ENCODE measurements at places on chromosomes 3 and 15.

DNA sequence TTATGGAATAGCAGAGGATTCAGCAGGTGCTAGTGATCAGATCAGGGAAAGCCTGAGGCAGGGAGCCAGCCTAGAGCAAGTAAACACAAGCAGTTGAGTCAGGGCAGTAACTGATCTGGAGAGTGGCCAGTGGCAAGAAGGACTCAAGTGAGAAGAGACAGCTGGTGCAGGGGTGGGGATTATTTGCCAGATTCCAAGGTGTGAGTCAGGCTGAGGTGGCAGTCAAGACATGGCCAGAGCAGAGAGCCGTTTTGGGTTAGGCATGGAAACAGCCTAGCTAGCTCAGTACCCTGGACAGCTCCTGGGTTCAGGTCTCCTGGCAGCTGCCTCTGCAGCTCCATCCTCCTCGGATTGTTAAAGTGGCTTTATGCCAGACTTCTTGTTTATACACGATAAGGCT, 281.9 kb upstream of the ONECUT1 start:
- DNase-seq: no peak

- DNase-seq: peak; percentile 54
These were observed 104.2 kb downstream of the MYH15 start for GRCh38 chr3:108406063-108406660.

- DNase-seq: no peak
These were observed 30.1 kb downstream of the COL6A6 start for GRCh38 chr3:130546920-130547679.

- DNase-seq: peak; percentile 76
These were observed 20.5 kb upstream of the ABHD2 start for GRCh38 chr15:89067751-89068150.

DNA sequence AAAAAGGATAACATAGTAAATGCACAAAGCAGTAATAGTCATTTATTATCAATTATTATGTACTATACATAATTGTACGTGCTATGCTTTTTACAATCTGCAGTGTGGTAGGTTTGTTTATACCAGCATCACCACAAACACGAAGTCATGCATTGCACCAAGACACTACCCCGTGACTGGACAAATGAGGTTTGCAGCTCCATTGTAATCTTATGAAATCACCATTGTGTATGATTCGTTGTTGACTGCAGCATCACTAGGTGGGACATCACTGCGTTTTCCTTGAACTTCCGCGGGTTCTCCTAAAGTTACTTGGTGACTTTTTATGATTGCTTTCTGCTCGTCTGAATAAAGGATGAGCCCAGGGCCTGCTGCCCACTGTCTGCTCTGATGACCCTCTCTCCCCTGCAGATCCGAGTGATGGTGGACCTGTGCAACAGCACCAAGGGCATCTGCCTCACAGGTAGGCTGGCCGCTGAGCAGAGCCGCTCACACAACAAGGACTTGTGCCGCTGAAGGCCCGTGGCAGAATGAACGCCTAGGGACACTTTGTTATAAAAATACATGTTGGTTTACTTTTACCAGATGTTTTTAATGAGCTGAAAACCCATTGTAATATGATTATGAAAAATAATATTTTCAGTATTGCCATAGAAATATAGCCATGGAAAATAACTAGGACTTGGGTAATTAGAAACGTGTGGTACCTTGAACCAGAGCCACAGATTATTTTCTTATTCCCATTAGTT, 35.8 kb downstream of the GLDN start:
- peak; percentile 41 for DNase-seq

DNA sequence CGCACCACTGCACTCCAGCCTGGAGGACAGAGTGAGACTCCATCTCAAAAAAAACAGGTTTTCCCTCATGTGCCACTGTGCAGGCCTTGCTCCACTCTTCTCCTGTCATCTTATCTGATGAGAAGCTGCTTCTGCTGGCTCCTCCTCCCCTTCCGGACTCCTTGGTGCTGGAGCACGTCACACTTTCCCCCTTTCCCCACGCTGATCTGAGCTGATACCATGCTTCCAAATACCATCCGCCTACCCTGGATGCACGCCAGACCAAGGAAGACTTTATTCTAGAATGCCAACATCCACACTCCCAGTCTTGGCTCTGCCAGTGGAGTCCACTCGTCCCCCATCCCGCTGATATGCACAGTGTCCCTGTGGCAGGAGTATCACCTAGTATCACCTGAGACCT, 31.3 kb downstream of the HOMER2 start:
- DNase-seq: no peak

DNA sequence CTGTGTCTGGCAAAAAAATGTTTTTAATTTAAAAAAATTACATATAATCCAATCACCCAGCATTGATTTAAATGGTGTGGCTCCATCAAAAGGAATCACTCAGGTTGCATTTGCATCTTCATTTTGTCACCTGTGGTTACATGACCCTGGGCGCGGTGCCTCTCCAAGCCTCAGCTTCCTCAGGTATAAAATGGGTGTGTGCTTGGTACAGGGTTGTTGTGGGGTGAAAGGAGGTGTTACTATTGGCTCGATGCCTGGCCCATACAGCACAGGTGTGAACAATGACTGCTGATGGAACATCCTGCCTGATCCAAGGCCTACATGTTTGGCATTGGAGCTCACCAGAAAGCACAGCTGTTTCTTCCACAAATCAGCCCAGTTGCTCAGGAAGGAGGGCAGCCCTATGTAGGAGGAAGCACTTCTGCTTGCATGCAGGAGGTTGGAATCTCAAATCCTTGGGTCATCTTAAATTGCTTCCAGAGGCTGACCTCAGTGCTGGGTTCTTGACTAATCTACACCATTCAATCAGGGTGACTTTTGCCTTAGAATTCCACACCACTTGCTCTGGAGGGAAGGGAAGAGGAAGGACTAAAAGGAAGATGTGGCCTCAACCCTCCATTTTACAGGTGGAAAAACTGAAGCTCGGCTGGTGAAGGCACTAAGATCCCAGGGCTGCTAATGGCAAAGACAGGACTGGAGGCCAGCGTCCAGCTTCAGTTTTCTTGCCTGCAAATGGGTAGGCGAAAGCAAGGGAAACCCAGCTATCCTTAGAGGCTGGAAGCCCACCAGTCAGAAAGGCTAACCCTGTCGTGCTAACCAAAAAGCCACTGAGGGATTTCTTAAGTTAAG, 31.7 kb downstream of the BHLHE40 start:
- no peak for DNase-seq

GRCh38 chr3:102240720-102241119, 194.1 kb upstream of the ZPLD1 start:
- DNase-seq: no peak

- DNase-seq: no peak
These were observed 65.5 kb downstream of the ARHGAP31 start for GRCh38 chr3:119359476-119360326.

- DNase-seq: no peak
These were observed 51.6 kb downstream of the TRPM1 start for GRCh38 chr15:31049682-31050615.

DNA sequence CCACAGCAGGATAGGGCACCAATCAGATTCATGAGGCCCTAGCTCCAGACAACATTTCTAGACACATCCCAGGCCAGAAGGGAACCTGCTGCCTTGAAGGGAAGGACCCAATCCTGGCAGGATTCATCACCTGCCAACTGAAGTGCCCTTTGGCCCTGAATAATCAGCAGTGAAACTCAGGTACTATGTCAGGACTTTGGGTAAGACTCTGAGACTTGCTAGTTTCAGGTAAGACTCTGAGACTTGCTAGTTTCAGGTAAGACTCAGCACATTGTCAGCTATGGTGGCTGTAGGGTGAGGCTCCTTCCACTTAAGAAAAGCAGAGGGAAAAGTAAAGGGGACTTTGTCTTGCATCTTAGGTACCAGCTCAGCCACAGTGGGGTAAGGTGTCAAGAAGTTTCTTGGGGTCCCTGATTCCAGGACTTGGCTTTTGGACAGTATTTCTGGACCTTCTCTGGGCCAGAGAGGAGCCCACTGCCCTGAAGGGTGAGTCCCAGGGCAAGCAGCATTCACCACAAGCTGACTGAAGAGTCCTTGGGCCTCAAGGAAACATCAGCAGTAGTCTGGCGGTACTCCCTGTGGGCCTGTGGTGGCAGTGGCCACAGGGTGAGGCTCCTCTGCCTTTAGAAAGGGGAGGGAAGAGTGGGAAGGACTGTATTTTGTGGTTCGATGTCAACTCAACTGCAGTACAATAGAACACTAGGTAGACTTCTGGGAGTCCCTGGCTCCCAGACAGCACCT, 13.7 kb upstream of the COL8A1 start:
- no peak for DNase-seq

DNA sequence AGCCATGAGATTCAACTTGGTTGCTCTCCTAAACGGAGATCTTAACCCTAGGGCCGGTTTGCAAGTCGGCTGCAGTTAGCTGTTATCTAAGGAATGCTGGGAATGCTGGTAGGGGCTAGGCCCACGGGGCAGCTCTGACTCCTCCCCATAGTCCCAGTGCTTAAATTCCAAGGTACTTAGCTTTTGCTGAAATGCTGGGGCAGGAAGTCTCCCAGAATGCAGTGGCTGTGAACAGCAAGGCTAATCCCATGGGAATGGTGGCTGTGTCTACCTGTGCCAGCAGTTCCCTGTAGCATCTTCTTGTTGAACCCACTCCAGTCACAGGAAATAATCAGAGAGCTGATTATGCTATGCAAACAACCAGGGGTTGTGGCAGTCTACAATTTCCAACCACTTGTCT, 102.5 kb upstream of the TJP1 start:
- DNase-seq: peak; percentile 91

DNA sequence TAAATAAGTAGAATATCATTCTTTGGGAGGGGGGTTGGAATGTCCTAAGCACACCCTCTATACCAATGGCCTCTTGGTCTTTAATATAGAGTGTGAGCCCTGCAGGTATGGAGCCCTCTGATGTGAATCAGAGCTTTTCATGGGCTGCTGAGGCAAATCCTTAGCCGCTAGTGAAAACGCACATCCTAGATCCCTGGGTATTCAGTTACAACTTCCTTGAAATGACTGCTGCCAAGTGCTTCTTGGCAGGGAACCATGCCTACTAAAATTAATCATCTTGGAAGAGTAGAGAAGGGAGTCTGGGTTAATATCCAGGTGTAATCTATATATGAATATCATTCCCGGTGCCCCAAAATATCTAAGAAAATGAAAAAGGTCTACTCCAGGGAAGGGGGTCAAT, 109.1 kb downstream of the POLQ start:
- no peak for DNase-seq

DNA sequence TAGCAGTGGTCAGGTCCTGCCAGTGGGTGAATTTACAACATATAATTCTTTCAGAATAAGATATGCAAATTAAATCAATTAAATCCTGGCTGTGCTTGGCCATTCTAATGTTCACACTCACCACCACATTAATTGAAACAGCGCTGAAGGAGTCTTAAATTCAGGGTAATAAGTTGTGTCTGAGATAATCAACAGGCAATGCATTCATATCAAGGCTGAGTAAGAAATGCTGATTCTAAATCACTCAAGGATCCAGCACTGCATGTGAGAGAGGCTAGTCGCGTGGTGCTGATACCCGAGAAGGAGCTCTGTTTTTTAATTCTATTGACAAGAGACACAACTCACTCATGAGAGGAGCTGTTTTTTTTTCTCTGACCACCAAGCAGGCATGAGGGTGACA, 588.8 kb upstream of the ADAMTS9 start:
- DNase-seq: no peak

DNA sequence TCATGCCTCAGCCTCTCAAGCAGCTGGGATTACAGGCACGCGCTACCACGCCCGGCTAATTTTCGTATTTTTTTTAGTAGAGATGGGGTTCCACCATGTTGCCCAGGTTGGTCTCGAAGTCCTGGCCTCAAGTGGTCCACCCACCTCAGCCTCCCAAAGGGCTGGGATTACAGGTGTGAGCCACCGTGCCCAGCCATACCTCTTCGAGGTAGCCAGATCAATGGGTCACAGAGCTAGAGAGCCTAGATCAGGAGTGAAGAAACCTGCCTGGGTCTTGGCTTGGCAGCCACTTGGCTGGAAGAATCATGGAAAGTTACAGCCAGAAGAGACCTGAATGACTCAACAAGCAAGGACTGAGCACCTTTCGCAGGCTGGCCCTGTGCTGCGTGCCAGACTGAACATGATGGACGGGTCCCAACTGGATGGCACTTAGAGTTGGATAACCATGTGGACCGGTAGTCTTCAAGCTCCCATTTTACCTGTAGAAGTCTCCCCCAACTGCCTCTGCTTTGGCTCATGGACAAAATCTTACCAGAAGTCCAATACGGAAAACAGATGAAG, 29.7 kb downstream of the GNB5 start:
- no peak for DNase-seq

DNA sequence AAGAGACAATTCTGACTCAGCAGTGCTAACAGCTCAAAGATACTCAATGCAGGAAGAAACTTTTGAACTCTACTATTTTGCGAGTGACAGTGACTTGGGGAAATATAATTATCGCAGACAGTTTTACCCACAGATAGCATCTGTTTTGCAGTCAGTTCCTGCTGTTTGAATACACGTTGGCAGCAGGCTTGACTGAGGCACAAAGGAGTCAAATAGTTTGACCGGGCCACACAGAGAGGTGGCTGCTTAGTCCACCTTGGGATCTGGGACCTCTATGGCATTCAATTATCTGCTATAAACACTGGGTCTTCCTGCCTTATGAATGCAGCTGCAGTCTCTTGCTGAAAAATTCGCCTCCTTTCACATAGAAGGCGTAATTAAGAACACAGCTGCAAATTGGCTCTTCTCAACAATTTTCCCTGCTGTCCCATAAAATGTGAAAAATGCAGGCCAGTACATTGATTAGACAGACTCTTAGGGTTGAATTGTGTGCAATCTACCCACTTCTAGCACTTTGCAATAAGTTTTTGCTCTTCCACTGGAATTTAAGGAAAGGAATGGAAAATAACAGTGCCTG, 56.5 kb downstream of the OTOL1 start:
- no peak for DNase-seq

- DNase-seq: no peak
These were observed 46.9 kb downstream of the ARHGEF3 start for GRCh38 chr3:56754741-56755417.

DNA sequence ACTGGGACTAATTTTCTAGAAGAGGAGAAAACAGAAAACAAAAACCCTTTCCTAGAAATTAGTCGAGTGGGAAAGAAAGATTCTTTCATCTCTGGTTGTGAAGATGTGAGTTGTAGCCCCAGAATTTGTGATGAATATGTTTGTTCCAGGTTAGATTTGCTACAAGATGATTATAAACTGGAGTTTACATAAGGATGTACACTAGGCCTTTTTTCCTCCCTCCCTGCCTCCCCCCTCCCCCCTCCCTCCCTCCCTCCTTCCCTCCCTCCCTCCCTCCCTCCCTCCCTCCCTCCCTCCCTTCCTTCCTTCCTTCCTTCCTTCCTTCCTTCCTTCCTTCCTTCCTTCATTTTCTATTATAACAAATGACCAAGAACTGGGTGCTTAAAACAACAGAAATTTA, 1502.0 kb downstream of the SI start:
- no peak for DNase-seq

- peak; percentile 23 for DNase-seq
These were observed 134.6 kb downstream of the MEIS2 start for GRCh38 chr15:36965570-36966342.

GRCh38 chr15:69392352-69392751, 21.8 kb upstream of the KIF23 start:
- DNase-seq: no peak

DNA sequence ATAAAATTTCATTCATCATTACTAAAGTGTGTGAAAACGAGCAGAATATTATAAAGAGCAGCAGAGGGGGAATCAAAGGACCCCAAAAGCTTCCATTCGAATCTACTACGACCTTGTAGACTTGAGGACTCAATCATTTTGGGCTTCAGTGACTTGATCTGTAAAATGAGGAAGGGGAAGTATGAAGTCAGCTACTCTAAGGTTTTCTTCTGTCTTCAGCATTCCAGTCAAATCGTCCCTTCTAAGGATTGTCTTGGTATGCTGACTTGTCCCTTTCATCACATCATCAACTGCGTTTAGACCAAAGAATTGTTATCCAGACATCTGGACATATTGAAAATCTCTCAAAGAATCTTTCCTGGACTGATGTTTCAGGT, 44.8 kb downstream of the PLD1 start:
- DNase-seq: no peak
